Hippocampal formation (tissue), 2 donors: ENCODE measurements at places on chromosomes 2 and 18.

GRCh38 chr18:39701055-39701783 lies 2135.6 kb upstream of the CELF4 start:
- no peak for DNase-seq

GRCh38 chr2:197360744-197361156 lies 50.2 kb upstream of the ANKRD44 start:
- DNase-seq: no peak

DNA sequence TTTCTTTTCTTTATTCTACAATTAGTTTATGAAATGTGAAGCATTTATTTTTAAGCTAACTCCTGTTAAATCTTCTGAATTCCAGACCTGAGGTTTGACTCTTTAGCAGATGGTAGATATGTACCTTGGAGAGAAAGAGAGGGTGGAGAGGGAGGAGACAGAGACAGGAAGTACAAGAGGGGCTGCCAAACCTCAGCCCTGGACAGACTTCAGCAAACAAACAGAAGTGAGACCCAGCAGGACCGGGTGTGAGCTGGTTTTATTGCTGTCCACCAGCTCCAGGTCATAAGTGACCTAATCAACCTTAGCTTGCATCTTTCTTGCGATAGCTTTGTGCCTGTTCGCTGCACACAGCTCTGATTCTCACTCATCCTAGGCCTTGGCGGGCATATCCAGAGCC lies 168.6 kb downstream of the CNTNAP5 start:
- DNase-seq: no peak

GRCh38 chr2:15038366-15039364 lies 406.1 kb downstream of the LRATD1 start:
- DNase-seq: no peak

DNA sequence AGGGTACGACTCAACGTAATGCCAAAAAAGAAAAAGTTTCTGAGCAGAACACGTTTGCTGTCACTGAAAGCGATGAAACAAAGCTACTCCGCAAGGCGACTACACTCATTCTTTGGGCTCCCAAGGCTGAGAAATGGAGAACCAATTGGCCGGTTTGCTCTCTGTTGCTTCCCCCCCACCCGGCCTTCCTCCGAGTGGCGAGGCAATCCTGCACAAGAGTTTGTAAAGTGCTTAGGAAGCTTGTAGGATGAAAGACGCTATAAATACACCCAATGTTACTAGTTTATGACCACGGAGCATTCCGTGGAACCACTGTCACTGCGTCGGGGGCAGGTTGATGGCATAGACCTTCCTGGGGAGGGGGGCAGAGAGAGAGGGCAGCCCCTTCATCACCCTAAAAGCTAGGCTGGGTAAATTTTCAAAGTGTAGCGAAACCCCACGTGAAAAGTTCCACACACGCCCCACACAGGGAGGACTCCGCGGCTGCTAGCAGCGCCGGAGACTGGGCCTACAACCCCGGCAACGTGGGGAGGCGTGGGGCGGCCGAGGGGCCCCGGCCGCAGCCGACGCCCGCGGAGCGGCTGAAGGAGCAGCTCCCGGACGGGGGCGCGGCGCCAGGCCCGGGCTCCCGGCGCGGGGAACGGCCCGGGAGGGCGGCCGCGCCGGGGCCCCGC lies 915 bp downstream of the CUL3 start:
- DNase-seq: peak; percentile 12

GRCh38 chr18:44821924-44822323 lies 141.2 kb downstream of the SETBP1 start:
- DNase-seq: no peak

DNA sequence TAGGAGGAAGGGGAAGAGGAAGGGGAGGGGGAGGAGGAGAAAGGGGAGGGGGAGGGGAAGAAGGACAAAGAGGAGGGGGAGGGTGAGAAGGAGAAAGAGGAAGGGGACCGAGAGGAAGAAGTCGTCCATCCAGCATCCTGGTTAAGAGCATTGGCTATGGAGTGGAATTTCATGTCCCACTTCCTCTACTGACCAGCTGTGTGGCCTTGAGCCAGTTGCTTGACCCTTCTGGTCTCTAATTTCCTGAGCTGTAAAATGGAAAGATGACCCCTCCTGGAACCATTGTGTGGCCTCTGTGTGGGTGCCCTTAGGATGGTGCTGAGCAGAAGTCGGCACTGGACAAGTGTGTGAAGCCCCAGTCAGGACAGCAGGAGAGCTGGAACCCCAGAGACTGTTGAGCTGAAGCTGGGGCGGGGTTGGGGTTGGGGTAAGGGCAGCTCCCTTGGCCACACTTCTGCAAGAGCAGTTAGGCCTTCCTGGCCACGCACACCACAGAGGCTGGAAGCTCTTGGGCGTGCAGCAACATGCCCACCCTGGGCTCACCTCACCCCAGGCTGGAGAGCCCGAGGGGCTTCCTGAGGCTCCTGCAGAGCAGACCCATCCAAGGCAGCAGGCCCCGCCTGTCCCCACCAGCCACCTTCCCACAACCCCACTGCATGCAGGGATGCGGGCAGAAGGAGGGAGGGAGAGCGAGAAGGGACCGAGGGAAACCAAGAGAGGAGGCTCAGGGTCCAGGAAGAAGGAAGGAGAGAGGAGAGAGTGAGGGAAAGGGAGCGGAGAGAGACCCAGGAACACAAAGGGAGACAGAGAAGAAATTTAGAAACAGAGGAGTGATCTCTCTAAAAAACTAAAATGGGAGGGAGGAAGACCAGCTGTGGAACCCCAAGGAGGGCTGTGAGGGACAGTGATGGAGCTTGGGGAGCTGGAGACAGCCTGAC lies 16.2 kb downstream of the ADRA2B start:
- DNase-seq: no peak

GRCh38 chr2:120313695-120314615 lies 32.0 kb upstream of the INHBB start:
- DNase-seq: no peak

DNA sequence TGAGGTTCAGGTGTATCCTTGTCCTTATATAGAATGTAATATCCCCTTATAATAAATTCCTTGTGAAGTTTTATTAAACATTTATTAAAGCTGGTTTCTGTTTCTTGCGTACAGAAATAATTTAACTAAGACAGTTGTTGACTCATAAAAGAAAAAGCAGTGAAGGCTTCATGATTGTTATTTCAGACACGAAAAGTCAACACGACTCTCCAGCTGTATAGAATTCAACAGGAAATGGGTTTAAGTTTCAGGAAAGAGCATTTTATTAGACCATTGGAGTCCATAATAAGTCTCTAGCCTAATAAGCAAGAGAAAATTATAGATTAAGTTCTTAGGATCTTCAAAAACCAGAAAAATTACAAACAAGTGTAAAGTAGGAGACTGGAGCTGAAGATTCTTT lies 62.2 kb downstream of the KCNE4 start:
- no peak for DNase-seq

DNA sequence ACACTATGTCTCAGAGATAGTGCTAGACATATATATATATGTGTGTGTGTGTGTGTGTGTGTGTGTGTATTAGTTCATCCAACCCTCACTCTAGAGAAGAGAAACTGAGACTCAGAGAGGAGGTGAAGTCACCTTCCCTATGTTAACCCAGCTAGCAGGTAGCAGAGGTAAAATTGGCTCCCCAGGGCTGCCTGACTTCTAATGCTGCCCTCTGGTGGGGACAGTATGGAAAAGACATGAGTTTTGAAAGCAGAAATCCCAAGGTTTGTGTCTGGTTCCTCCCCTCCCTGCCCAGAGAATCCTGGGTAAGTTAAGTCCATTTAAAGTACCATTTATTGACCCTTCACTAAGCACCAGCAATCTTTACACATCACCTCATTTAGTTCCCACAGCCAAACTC lies 137.7 kb downstream of the THNSL2 start:
- no peak for DNase-seq

DNA sequence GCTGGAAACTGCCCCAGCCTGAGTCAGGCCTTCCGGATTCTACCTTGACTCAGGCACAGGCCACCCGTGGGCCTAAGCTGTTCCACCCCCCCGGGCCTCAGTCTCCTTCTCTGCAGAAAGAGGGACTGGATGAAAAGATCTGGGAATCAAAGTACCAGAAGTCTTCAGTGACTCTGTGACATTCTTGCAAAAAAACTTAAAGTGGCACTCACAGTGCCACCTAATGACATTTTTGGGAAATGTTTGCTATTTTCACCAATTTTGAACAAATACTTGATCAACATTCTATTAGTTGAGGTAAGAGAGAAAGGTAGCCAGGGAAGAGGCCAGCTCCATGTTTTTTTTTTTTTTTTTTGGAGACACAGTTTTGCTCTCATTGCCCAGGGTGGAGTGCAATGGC lies 48.3 kb upstream of the ACAA2 start:
- DNase-seq: no peak

GRCh38 chr2:226981791-226982326 lies 146.0 kb downstream of the RHBDD1 start:
- no peak for DNase-seq

- no peak for DNase-seq
Observed at GRCh38 chr2:226835420-226835795, 446 bp upstream of the RHBDD1 start.

DNA sequence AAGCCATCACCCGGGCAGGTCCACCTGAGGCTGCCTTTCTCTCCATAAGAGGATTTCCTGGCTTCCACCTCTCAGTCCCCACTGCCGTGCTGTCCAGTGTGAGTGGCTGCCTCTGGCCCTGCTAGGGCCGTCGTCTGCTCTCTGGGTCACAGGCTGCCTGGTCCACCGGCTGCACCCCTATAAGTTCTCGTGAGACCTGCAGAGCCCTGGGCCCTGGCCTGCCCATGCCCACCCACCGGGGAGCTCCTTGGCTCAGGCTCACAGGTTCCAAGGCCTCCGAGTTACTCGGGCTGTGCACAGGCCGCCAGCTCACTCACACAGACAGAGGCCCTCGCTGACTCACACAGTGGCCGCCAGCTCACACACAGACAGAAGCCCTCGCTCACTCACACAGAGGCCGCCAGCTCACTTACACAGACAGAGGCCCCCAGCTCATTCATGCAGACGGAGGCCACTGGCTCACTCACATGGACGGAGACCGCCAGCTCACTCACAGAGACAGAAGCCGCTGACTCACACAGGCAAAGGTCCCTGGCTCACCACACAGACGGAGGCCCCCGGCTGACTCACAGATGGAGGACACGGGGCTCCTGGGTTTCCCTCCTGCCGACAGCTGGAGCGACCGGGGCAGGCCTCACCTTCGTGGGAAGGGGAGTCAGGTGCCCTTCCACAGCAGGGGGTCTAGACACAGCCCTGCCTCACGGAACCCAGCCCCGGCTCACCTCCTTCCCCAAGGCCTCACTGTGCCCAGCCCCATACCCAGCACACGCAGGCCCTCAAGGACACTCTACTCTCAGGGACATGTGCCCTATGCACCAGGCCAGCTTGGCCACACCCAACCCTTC lies 334.1 kb upstream of the MYT1L start:
- no peak for DNase-seq

DNA sequence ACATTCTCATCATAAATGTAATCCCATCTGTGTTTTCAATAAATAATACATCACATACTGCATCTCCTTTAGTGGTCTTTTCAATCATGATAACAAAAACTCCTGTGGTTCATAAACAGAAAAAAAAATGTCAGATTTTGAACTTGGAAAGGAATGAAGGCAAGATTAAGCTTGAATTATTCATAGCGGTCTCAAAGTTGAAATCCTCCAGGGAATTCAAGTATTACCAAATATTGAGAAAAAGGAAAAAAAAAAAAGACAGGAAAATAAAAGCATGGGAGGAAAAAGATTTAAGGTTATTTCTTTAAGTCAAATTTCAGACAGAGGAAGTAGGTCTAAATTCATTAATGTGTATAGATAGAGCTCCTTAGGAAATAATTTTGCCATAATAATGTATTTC lies 92.1 kb downstream of the COLEC12 start:
- no peak for DNase-seq

DNA sequence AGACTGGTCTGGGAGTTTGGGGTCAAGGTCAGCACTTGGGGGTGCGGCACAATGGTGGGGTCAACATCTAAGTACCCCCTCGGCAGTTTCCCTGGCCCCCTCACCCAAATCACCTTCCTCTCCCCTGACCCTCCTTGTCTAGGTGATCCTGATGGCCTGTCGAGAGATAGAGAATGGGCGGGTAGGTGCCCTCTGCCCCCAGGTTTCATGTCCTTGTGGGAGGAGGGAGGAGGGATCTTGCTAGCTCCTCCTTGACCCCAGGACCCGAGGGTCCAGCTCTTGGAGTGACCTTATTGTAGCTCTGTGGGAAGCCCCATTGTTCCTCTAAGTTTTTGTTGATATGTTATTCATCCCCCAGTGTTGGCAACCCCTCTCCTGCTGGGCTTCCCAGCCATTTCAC lies 3.6 kb downstream of the PTPN18 start:
- DNase-seq: no peak

GRCh38 chr18:37565977-37566478 lies 430 bp upstream of the CELF4 start:
- peak; percentile 55 for DNase-seq

GRCh38 chr2:109526442-109526970 lies 87.3 kb downstream of the SEPTIN10 start:
- no peak for DNase-seq

GRCh38 chr2:241003369-241003768 lies 5.0 kb downstream of the SNED1 start:
- no peak for DNase-seq

DNA sequence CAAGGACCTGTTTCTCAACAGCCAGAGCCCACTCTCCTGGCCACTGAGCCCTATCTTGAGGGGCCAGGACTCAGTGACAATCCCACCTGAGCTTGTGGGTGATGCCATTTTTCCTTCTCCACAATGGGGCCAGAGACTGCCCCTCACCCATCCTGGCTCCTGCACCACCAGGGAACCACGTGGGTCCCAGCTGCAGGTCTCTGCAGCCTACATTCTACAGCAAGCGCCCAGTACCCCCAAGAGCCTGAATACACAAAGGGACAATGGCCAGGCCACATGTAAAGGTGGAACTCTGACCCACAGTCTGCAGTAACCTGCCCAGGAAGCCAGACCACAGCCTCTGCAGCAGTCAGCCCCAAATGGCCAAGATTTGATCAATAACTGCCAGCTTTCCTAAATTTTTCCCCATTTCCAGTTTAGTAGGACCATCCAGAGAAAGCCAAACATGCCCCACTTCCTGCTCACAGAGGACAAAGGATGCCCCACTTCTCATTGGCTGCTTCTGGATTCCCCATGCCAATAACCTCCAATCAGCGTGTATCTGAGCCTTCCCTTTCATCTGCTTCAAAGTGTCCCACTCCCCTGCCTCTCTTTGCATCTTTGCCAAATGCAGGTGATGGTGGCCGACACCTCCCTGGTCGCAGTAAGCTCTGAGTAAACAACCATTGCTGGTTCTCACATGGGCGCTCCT lies 19.1 kb downstream of the HS1BP3 start:
- no peak for DNase-seq

GRCh38 chr2:55014962-55015939 lies 35.0 kb downstream of the RTN4 start:
- peak; percentile 83 for DNase-seq

DNA sequence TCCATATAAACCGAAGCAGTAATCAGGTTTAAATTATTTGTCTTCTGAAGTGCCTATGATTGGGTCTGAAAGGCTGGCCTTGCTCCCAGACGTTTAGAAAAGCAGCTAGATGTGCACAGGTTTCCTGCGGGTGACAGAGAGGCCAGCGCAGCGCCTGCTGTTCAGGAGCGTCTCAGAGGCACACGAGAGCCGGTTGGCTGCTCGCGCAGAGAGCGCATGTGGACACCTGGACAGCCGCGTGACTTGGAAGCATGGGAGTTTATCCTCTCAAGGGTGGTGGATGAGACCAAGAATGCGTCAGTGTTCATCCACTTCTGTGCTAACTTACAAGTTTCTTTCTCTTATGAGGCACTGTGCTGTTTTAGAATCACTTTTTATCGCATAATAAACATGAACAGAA lies 303.7 kb downstream of the PTGR3 start:
- no peak for DNase-seq

- no peak for DNase-seq
Observed at GRCh38 chr2:130826821-130827501, 9.8 kb upstream of the ARHGEF4 start.

GRCh38 chr2:55618275-55619055 lies 1.0 kb upstream of the PPP4R3B start:
- DNase-seq: peak; percentile 45
